ENCODE measurements at places on chromosomes 3 and 15.

- DNase-seq = no peak
Measured at GRCh38 chr3:151197981-151198767, 4.8 kb downstream of the GPR171 start.

GRCh38 chr3:141108039-141108438, 56.9 kb downstream of the SPSB4 start:
- DNase-seq = no peak

DNA sequence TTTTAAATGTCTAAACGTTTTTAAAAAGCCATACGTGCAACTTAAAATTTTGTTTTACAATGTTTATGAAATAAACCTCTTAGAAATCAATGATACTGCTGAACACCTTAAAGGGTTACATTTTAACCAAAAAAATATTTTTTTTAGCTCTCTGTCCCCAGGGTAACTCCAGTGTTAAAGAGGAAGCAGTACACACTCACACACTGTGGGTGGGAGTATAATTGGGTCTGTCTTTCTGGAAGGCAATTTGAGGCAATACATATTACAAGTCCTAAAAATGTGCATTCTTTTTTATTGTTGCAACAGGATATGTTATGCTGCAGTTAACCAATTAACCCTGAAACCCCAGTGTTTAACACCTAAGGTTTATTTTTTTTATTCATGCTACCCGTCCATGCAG, 34.1 kb downstream of the WHAMM start:
- no peak for DNase-seq

DNA sequence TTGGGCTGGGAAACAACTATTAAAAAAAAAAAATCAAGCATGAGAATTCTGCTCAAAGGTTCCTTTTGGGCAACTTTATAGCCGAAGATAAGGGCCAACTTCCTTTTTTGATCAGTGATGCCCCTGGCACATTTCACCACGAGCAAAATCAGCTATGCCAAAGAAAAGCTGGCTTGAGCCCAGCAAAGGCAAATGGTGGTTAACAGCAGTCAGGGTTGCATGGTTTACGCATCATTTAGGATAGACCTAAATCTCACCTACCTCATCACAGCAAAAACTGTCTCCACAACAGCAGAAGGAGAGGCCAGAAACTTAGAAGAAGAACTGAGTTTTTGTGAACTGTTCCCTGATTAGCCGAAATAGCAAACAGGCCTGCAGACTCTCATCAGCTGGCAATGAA, 220.1 kb upstream of the CDIN1 start:
- no peak for DNase-seq

- no peak for DNase-seq
Measured at GRCh38 chr3:162366166-162366766, 869.7 kb downstream of the OTOL1 start.

GRCh38 chr3:39101022-39101689, 6.3 kb downstream of the GORASP1 start:
- DNase-seq = no peak

DNA sequence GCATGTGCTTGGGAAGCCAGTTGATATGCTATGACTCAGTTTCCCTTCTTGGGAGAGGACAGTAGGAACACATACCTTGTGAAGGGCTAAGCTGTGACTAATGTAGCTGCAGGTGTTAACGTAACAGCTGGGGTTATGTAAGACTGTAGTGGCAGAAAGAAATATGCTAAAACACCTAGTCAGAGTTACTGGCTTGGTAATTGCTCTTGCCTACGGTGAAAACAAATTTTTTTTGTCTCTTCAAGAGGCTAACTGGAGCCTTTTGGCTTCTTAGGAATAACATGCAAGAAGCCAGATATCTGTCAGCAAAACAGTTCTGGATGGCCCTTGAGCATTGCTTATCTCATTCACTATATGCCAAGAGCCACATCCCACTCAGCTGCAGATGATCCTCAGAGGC, 1.4 kb downstream of the MAPKBP1 start:
- no peak for DNase-seq

- DNase-seq = no peak
Measured at GRCh38 chr3:10772271-10773161, 43.5 kb upstream of the SLC6A11 start.

DNA sequence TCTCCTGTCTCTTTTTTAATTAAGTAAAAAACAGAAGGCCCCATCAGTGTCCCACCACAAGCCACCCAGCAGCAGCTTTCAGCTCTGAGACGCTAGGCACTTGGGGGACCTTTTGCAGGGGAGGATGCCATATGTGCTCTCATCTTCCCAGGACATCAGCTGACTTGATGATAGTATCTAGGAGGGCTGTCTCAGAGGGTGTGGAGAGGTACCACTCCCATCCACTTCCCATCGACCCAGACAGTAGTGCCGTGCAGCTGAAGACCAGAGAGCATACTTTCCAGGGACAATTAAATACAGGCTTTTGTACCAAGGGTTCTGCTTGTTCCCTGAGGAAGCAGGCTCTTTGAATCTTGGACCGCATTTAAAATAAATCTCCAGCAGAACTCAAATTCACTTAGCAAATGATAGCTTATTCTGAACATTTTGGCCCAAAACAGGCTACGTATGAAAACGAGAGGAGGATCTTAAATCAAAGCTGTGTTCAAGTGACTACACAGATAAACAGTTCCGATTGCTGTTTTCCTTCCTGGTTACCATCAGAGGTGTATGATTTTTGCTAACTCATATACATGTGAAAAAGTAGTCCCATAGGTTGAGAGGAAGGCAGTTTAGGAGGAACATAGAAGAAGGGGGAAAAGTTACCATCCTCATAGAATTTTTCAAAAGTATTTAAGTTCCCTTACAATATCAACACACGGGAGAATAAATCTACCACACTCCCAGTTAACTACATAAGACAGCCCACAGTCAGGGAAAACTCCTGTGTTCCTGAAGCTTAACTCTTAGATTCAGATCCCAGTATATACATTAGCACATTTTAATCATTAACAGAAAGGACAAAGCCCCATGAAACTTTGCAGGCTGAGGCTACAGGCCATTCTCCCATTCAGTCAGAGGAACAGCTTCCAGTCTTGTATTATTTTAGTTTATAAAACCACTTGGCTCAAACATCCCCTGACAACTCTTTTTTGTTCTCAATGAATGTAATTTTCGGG, 9.5 kb downstream of the WNT5A start:
- DNase-seq = no peak

- no peak for DNase-seq
Measured at GRCh38 chr15:63136742-63137141, 15.1 kb downstream of the LACTB start.

GRCh38 chr3:42491881-42492507, 10.4 kb upstream of the VIPR1 start:
- no peak for DNase-seq

GRCh38 chr3:60948488-60948887, 302.8 kb downstream of the FHIT start:
- DNase-seq = peak; percentile 11

GRCh38 chr3:113927556-113927955, 20.3 kb upstream of the ZDHHC23 start:
- DNase-seq = no peak

DNA sequence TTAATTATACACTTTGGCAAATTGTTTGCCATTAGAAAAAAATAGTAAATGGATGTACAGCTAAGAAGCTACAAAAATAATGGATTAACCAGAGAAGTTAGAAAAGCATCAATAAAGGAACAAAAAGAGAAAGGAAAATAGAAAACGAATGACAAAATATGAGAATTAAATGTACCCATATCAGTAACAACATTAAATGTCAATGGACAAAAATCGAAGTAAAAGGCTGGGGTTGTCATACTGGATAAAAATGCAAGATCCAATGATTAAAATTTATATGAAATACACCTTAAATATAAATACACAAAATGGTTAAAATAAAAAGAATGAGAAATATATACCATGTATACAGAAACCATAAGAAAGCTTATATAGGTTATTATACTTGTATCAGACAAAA, 470.6 kb downstream of the OCA2 start:
- no peak for DNase-seq

- no peak for DNase-seq
Measured at GRCh38 chr3:196995646-196996355, 27.2 kb upstream of the PIGZ start.

DNA sequence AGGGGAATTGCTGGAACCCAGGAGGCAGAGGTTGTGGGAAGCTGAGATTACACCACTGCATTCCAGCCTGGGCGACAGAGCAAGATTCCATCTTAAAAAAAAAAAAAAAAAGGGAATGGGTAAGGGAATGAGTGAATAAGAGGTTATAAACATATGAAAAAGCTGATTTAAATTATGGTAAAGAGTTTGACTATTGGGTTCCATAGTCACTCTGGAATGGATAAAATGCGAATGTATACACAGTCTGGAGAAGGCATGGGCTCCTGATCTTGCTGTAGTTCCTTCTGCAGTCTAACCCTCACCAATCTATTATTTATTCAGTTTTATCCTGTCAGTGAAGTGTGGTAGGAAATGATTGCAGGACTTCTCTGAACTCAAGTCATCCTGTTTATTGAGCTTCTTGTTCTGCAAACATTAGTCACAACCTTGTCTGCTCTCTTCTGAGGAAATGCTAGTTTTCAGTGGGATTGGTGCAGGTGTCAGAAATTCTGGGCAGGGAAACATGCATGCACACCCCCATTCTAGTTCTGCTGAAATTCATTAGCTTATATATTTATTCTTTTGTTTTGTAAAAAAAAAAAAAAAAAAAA, 190.9 kb upstream of the CFAP20DC start:
- DNase-seq = no peak

DNA sequence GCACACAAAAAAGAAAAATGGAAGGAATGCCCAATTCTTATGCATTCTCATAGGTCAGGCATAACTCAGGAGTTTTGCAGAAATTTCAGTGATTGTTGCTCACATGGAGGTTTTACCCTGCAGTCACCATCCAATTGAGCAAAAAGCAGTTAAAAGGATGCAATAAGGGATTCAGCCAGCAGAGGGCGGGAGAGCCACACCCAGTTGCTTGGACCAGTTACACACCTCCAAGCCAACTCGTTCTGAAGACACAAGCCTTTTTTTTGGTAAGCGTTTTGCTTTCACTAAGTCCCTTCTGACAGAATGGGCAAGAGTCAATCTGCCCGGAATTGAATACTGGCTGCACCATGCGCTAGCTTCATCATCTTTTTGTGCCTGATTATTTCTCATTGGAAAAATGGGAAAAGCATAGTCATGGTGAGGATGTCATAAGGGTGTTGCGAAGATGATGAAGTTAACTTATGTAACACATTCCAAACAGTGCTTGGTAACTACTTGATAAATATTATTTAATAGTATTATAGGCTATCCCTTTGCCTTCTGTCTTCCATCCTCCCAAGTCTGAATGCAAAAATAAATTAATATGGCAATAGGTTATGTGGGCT, 154.4 kb upstream of the SGO1 start:
- peak; percentile 17 for DNase-seq

DNA sequence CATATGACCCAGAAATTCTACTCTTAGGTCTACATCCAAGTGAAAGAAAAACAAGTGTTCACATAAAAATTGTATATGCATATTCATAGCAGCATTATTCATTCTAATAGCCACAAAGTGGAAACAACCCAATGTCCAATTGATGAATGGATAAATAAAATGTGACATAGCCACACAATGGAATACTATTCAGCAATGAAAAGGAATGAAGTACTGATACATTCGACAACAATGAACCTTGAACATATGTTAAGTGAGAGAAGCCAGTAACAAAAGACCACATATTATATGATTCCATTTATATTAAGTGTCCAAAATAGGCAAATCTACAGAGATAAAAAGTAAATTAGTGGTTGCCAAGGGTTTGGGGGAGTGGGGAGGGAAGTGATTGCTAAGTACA, 70.2 kb upstream of the ACTC1 start:
- DNase-seq = no peak

GRCh38 chr3:45938864-45939263, 4.4 kb upstream of the CXCR6 start:
- peak; percentile 8 for DNase-seq

DNA sequence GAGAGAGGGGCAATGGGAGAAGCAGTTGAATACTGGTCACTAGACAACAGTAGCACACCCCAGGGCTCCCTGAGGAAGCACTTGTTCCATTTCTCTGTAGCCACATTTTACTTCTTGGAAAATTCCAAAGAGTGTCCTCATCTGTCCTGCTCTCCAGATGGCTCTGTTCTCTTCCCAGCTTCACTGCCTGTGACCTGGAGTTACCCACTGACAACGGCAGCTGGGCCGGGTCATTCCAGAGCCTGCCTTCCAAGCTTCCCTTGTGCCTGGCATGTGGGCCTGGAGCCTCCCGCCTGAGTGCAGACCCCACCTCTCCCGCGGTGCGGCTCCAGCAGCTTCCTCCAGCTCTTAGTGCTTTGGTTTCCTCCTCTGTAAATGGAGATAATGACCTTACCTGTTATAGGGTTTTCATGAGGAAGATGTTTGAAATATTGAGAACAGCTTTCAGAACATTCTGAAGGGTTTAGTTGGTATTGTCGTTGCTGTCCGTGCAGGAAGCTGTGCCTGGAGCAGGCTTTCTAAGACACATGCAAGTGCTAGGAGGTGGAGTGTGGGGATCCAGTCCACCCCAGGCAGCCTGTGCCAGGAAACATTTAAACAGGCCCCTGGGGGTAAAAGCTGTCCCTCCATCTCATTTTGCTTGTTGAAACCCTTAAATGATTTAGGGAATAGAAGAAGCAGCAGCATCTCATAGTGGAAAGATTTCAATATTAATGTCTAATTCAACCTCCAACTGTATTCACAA, 24.8 kb downstream of the EFCC1 start:
- DNase-seq = no peak

DNA sequence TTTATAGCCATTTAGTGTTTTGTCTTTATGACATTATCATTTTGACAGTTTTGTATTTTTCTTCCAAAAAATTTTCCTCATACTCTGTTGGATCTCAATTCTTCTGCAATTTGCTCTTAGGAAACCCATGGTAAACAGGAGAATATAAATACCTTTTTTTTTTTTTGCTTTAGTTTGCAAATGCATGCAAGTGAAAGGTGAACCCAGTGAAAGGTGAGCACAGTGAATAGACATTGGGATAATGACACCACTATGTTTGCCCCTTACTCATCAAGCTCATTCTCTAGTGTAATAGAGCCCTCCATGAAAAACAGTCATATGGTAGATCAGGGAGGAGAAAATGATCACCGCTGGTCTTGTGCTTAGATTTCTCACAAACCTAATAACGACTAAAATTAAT, 59.0 kb upstream of the TRPC1 start:
- no peak for DNase-seq

GRCh38 chr15:64990168-64990470, 405 bp upstream of the SPG21 start:
- no peak for DNase-seq

DNA sequence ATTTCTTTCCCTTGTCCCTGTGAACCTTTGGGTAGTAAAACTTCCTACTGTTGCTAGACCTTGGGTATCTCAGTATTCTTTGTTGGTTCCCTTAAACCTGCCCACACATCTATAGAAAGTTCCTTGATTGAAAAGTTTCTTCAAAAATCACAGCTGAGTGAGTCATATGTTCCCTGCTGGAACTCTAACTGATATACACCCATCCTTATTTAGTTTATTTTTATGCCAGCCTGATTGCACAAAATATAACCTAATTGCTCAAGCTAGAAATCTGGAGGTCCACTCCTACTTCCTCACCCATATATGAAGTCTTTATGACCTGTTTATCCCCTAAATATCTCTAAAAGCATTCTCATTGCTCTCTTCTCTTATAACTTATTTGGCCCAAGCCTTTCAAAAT, 13.7 kb upstream of the GJD2 start:
- no peak for DNase-seq

GRCh38 chr3:152069871-152070270, 196.4 kb downstream of the SUCNR1 start:
- no peak for DNase-seq

GRCh38 chr15:58918239-58918638, 15.2 kb downstream of the SLTM start:
- DNase-seq = no peak

- no peak for DNase-seq
Measured at GRCh38 chr3:16455966-16456365, 57.5 kb downstream of the RFTN1 start.

GRCh38 chr15:62431817-62432216, 266.7 kb upstream of the C2CD4B start:
- DNase-seq = no peak
